Fibroblast of skin of back (primary cell): ENCODE measurements at places on chromosomes 11 and 22.

DNA sequence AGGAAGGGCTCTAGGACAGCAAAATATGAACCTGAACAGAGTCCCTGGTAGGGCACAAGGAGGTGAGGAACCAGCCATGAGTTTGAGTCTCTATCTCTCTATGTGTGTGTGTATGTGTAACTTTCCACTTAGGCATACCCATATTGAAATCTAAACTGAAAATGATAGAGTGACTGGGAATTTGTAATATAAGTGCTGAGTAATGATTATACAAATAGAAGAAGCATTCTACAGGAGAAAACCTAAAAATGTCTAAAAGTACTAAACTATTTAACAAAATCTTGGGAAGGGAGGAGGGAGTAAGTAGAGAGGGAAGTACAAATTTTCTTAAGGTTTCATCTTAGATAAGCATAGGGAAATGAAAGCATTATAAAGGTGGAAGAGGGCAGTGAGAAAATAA is 97.1 kb upstream of the ZC3H12C start:
- no peak for DNase-seq

- peak; percentile 56 for DNase-seq
These were observed 1.3 kb downstream of the HIRA start for GRCh38 chr22:19429950-19430889.

DNA sequence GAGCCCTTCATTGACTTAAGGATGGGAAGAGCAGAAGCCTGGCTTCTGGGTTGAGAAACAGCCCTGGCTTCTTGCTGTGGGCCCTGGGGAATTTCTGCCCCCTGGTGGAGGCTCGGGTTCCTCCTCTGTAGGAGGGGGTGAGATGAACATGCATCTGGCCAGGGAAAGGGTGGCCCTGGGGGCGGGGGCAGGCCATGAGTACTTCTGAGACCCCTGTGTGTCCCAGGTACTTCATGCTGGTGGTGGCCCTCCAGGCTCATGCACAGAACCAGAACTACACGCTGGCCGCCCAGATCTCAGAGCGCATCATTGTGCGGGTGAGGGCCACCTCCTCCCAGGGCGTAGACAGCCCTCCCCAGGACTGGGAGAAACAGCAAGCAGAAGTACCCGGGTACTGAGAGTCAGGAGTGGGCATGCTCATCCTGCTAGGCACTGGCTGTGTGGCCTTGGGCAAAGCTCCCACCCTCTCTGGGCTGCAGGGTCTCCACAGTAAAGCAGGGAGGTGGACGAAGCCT is 15.8 kb downstream of the TMEM258 start:
- DNase-seq = peak; percentile 62

GRCh38 chr11:112715056-112715455 is 246.2 kb upstream of the NCAM1 start:
- no peak for DNase-seq

GRCh38 chr11:31720225-31720624 is 90.9 kb downstream of the PAX6 start:
- DNase-seq = no peak

- peak; percentile 87 for DNase-seq
These were observed 6.4 kb downstream of the ENDOD1 start for GRCh38 chr11:95095858-95096587.

DNA sequence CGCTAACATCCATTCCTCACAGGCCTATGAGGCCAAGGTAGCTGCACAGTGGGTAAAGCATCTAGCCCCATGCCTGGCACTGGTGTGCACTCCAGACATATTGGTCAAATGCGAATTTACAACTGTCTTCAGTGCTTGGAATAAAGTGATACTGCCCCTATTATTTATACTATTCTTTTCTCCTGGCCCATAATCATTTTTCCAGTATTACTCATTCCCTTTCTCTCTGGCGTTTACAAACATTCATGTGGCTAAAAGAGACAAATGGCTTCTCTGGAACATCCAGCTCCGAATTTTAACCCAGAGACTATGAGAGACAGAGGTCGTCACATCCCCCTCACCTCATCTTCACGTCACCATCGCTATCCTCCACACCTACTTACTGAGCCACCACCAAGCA is 87.2 kb upstream of the PITPNB start:
- DNase-seq = peak; percentile 29

GRCh38 chr22:44677353-44677840 is 24.6 kb upstream of the PRR5 start:
- no peak for DNase-seq

GRCh38 chr11:90874986-90875385 is 652.1 kb upstream of the CHORDC1 start:
- no peak for DNase-seq

DNA sequence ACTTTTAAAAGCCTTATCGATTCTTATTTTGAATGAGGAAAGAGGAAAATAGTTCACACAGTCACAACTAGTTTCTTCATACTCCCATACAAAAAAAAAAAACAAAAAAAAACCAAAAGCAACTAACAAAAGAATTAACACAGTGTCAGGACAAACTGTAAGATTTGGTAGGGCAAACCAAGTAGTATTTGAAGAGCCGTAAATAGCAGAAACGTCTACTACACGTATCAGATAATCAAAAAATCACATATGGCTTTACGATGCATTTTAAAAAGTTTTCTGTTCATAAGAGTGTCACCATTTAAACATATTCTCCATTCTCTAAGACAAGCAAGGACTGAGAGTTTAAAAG is 2.3 kb downstream of the PICALM start:
- DNase-seq = no peak

DNA sequence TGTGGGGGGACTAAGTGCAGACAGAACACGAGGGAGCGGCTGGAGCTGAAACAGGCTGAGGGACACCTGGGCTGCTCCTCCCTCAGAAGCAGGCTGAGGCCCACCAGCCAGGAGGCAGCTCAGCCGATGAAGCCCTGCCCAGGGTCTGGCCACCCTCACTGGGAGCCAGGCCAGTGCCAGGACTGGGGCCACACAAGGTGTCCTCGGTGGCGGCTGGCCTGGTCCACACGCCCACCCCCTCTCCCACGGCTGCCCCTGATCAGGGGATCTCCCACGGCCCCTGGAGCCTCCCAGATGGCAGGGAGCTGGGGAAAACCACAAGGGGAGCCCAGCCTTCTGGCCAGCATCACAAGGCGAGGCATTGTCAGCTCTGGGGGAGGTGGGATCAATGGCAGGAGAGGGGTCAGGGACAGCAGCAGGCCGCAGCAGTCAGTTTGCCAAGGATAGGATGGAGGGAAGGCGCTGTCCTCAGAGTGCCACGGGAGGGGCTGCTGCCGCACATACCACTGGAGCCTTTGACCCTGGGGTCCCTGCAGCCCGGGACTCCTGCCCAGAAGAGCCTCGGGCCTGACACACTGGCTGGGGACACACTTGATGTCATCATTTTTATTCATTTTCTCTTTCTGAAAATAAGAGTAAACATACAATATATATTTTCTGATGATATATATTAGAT is 11.7 kb upstream of the RASL10A start:
- no peak for DNase-seq

GRCh38 chr11:95708681-95709080 is 80.9 kb downstream of the FAM76B start:
- DNase-seq = no peak

DNA sequence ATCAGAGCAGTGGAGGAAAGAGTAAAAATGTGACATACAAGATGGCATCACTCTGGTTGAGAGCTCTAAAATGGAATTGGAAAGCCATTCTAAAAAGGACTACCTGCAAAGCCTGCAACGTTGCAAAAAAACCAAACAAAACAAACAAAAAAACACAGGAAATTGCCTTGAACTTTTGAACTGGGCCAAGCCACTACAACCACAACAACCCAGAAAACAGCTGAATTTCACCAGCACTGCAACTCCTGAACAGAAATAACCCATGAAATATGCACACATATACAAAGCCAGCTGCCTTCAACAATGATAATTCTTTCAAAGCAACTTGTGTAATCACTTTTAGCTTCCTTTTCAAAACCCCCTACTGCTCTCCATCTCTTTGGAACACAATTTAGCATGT is 326.6 kb upstream of the LRRC4C start:
- no peak for DNase-seq

DNA sequence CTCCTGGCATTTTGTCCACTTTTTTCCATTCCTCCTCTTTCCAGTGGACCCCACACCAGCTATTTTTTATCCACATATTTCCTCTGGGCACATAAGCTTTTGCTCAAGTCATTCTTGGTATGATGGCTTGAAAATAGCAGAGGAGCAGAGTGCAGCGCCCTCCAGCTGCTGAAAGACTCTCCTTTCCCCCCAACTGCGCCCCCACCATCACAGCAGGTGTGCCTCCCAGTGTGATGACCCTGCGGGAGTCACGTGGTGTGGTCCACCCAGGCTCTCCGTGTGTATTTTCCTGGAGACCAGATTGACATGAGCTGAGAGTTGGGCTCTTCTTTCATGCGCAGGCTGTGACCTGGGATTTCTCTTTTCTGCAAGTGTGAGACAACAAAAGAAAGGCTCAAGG is 1241.6 kb downstream of the TBC1D22A start:
- DNase-seq = no peak

DNA sequence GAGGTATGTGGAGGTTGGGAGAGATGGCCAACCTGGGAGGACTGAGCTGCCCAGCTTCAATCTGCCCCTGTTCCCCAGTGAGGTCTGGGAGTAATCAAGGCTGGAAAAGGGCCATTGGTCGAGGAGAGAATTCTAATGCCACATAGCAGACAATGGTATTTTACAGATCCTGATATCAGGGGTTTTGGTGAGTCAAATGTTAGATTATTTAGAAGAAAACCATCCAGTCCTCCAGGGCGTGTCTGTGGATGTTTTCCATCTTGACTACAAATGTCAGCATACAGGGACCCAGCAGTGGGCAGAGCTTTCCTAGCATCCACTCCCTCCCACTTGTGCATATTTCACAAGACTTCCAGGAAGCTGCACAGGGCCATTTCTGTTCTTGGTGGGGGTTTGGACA is 107.9 kb downstream of the SCN3B start:
- DNase-seq = peak; percentile 61

DNA sequence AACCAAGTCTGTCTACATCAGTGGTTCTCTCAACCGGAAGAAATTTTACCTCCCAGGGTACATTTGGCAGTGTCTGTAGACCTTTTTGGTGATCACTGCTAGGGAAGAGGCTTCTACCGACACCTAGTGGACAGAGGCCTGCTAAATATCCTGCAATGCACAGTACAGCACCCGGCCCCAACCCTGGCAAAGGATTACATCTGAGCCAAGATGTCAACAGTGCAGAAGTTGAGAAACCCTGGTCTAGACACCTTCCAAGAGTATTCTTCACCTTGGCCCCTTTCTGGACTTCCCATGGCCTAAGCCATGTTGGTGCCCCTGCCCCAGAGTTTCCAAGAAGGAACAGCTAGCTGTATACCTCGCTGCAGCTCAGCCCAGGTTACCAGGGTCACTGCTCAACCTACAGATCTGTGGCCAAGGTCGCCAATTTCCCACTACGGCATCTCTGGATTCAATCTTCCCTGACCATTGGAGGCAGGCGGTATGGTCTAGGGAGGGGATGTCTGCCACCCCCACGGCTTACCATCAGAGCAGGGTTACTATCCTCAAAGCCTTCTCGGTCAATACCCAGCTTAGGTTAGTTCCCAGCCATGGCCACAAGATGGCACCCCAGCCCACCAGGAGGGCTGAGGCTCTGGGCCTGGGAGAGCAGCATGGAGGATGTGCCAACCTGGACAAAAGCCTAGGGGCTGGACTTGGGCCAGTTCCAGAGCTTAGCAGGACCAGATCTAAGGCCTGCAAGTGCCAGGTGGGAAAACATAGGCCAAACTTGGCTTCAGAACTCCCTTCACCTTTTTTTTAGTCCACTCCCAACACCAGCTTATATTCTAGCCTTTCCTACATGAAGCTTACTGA is 3.7 kb upstream of the KCNC1 start:
- DNase-seq = peak; percentile 62

GRCh38 chr11:65355776-65356393 is 1.3 kb downstream of the TIGD3 start:
- peak; percentile 34 for DNase-seq
